Activated naive CD8-positive, alpha-beta T cell treated with anti-CD3 and anti-CD28 coated beads for 36 hours (primary cell): ENCODE measurements at places on chromosomes 6 and 20. TPM values are rescaled to one million over a fixed set of nuclear protein-coding genes. Genes with fewer than 3 reads are reported as not detected.

DNA sequence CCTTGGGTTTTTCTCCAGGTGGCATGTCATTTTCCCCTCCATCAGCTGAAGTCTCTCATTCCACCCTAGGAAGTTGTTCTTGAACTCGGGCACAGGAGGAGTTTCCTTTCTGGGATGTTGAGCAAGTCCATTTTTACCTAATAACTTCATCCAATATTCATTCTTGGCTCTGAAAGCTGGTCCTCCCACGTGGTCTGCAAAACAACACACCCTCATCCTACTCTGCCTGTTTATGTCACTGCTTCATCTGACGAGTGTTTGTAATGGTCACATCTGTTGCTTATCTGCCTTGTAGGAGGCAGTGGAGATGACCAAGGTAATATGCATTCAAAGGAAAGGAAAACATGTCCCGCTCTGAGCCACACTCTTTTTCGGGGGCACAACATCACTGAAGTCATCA, 41.7 kb upstream of the AIG1 start:
- H3K27me3 ChIP-seq, result no peaks in the 10 kb centered on the region
- H3K4me1 ChIP-seq, result peaks cover 8% of the 10 kb centered on the region
- peaks cover 8% of the 10 kb centered on the region for H3K36me3 ChIP-seq
- H3K4me3 ChIP-seq, result no peak overlapping the region
- DNase-seq, result no peak

- H3K4me1 ChIP-seq, result peaks cover 16% of the 10 kb centered on the region
- DNase-seq, result no peak
- no peak overlapping the region for H3K4me3 ChIP-seq
- peaks cover 6% of the 10 kb centered on the region for H3K36me3 ChIP-seq
- no peaks in the 10 kb centered on the region for H3K27me3 ChIP-seq
Measured at GRCh38 chr20:37726971-37727956, 33.4 kb downstream of the CTNNBL1 start.

GRCh38 chr20:10857352-10858070, 183.7 kb upstream of the JAG1 start:
- H3K4me1 ChIP-seq, result no peaks in the 10 kb centered on the region
- peaks cover 9% of the 10 kb centered on the region for H3K27me3 ChIP-seq
- no peak overlapping the region for H3K27ac ChIP-seq
- H3K4me3 ChIP-seq, result no peak overlapping the region
- no peak for DNase-seq

DNA sequence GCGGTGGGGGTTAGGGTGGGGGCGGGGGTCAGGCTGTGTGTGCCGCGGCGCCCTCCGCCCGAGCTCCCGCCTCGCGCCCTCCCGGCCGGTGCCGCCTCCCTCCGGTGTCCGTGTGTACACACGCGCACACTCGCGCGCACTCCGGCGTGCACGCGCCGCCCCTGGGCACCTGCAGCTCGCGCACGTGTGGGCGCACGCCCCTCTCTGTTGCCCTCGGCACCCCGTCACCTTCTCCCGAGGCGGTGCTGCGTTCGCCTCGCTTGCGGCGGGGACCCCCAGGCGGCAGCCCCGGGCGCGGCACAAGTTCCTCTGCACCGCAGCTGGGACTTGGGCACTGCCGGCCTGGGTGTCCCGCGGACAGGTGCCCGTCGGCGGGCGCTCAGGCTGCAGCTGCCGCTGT, 525 bp downstream of the MACROD2 start:
- H3K4me3 ChIP-seq, result no peak overlapping the region
- peak; percentile 7 for DNase-seq
- H3K36me3 ChIP-seq, result no peaks in the 10 kb centered on the region
- H3K27me3 ChIP-seq, result peaks cover 49% of the 10 kb centered on the region
- H3K4me1 ChIP-seq, result peaks cover 2% of the 10 kb centered on the region

- H3K36me3 ChIP-seq, result peaks cover 23% of the 10 kb centered on the region
- H3K27me3 ChIP-seq, result peaks cover 10% of the 10 kb centered on the region
- H3K4me3 ChIP-seq, result peak within 1 kb of the TSS; percentile 92
- peaks cover 50% of the 10 kb centered on the region for H3K4me1 ChIP-seq
- peak within 1 kb of the TSS; percentile 85 for H3K27ac ChIP-seq
- peak; percentile 86 for DNase-seq
Measured at GRCh38 chr6:44223319-44224028, at the start of gene SLC29A1. Gene SLC29A1 (plus strand): TSS chr6:44223595. CDS start chr6:44227314, 3,719 bp downstream.

- no peaks in the 10 kb centered on the region for H3K36me3 ChIP-seq
- H3K4me3 ChIP-seq, result no peak overlapping the region
- H3K4me1 ChIP-seq, result no peaks in the 10 kb centered on the region
- H3K27ac ChIP-seq, result no peak overlapping the region
Measured at GRCh38 chr6:89566930-89567629, 71.5 kb downstream of the LYRM2 start.

GRCh38 chr6:134458857-134459657, 141.1 kb upstream of the SGK1 start:
- H3K4me3 ChIP-seq, result no peak overlapping the region
- no peaks in the 10 kb centered on the region for H3K36me3 ChIP-seq
- no peak for DNase-seq
- no peaks in the 10 kb centered on the region for H3K27me3 ChIP-seq
- H3K4me1 ChIP-seq, result peaks cover 3% of the 10 kb centered on the region

DNA sequence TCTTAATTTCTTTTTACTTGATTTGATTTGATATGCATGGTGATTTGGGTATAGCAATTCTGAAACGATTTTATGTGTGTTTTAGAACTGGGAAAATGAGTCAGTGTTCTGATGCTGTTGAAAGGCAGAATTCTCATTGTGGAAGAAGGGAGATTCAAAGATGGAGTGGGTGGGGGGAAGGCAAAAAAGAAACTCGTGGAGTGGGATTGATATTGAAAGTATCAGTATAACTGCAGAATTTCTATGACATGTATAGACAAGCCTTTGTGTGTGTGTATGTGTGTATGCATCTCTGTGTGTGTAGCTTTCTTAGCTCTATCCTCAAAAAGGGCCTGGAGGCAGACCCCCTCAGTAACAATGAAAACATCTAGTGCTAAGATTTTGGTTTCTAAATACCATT, 184.3 kb upstream of the OLIG3 start:
- DNase-seq, result no peak
- peaks cover 26% of the 10 kb centered on the region for H3K27me3 ChIP-seq
- peak overlapping the region; percentile 23 for H3K27ac ChIP-seq

DNA sequence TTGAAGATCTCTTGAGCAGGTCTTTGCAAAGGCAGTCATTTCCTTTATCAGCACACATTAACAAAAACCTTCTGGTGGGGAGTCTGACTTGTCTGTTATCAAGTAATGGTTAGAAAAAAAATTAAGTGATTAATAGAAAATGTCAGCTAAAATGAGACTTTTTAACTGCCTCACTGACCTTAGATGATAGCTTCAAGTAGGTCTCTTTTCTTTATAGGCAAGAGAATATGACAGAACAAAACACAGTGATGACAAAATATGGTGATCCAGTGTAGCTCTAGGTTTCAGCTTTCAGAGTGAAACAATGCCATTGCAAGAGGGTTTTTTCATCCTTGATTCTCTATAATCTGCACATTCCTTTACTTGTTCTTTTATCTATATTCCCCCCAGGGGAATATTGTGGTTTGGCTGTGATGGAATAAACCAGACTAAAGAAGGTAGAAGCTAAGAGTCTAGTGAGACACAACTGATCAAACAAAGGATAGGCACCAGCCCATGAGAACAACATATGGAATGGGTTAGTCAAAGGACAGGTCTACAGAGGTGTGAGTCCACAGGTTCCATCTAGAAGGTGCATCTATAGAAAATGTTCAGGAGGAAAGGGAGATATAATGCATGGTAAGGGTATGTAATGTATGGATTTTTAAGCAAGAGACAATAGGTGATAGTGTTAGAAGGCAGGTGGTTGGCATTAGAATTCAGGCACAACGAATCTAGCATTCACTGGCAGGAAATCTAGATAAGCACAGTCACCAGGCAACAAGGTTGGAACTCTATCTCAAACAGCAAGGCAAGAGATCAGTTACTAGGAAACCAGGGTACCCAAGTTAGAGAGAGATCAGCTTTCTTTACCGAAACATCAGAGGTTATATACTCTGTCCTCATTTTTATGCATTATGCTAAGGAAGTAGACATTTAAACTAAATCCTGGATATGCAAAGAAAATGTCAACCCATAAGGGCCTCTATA, 228.9 kb upstream of the SMLR1 start:
- no peak overlapping the region for H3K4me3 ChIP-seq
- H3K27me3 ChIP-seq, result no peaks in the 10 kb centered on the region
- H3K36me3 ChIP-seq, result peaks cover 2% of the 10 kb centered on the region
- no peak for DNase-seq
- peaks cover 14% of the 10 kb centered on the region for H3K4me1 ChIP-seq

DNA sequence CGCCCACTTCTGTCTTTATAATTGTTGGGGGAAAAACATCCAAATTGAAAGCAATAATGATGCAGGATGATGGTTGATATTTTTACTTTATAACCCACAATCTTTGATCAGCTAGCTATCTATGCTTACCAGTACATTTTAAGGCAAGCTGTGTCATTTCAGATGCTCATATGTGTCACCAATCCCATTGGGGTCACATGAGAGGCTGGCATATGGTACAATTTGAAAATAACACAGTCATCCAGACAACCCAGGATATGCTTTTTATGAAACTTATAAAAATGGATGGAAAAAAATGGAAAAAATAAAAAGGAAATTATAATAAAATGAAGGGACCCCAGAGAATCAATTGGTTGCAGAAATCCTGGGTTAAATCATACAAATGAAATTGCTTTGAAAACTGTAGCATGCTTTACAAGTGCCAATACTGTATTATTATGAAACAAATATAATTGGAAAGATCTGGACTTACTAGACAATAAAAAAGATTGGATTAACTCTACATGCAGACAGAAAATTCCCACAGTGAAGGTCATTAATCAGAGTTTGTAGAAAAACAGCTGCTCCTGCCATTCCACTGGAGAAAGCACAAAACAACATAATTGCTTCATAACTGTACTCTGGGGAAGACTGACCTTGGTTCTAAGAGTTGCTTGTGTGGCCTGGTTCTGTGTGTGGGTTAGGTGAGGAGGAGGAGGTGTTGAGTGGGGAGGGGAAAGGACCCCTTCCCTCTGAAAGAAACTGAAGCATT, 13.3 kb upstream of the PRIM2 start:
- no peak overlapping the region for H3K27ac ChIP-seq
- no peak overlapping the region for H3K4me3 ChIP-seq
- H3K4me1 ChIP-seq, result no peaks in the 10 kb centered on the region
- no peaks in the 10 kb centered on the region for H3K36me3 ChIP-seq

GRCh38 chr6:134678436-134678889, 271.4 kb downstream of the ALDH8A1 start:
- DNase-seq, result no peak
- H3K4me3 ChIP-seq, result no peak overlapping the region
- no peaks in the 10 kb centered on the region for H3K4me1 ChIP-seq
- H3K27me3 ChIP-seq, result no peaks in the 10 kb centered on the region
- H3K27ac ChIP-seq, result no peak overlapping the region

DNA sequence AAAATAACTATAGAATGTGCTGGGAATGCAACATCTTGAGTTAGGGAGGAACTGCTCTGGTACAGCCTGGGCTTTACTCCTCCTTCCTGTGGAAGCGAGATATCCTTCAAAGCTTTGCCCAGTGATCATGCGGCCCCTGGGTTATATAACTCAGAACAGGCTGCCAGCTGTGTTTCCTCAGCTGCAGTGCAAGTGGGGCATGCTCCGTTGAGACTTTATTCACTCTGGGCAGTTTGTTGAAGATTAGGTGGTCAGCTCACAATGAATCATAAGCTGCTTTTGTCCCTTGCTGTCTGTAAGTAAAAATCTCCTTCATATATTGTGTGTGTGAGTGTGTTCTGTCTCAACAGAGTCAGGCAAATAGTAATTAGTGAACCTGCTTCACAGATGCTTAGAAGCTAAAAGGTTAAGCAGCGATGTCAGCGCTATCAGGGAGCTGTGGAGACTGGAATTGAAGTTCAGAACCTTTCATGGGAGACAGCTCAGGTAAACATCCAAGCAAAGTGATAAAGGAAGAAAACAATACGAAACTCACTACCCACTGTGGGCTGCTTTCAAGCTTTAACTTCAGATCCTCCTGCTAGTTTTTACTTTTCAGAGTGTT, 688.4 kb downstream of the HTR1B start:
- H3K36me3 ChIP-seq, result no peaks in the 10 kb centered on the region
- DNase-seq, result no peak
- H3K27me3 ChIP-seq, result no peaks in the 10 kb centered on the region
- no peak overlapping the region for H3K4me3 ChIP-seq
- H3K27ac ChIP-seq, result no peak overlapping the region
- H3K4me1 ChIP-seq, result no peaks in the 10 kb centered on the region

- H3K36me3 ChIP-seq, result no peaks in the 10 kb centered on the region
- H3K27me3 ChIP-seq, result peaks cover 22% of the 10 kb centered on the region
- H3K4me1 ChIP-seq, result peaks cover 6% of the 10 kb centered on the region
- no peak overlapping the region for H3K4me3 ChIP-seq
Measured at GRCh38 chr20:64105846-64106434, 1.4 kb downstream of the NPBWR2 start.

DNA sequence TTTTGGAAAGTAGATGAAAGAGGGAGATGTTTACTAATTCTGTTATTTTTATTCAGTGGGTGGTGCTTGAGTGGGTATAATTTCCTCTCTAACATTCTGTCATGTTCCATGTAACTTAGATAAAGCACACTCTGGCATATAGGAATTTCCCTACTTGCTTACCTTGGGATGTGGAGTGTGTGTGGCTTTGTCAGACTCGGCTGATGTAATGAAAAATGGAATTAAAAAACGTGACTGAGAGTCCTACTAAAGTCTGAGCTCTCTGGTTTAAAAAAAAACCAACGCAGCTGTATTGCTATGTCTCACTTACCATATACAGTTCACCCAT, 98.3 kb downstream of the JARID2 start:
- H3K4me1 ChIP-seq, result peaks cover 77% of the 10 kb centered on the region
- peaks cover 34% of the 10 kb centered on the region for H3K36me3 ChIP-seq
- H3K4me3 ChIP-seq, result no peak overlapping the region
- peak overlapping the region; percentile 69 for H3K27ac ChIP-seq

DNA sequence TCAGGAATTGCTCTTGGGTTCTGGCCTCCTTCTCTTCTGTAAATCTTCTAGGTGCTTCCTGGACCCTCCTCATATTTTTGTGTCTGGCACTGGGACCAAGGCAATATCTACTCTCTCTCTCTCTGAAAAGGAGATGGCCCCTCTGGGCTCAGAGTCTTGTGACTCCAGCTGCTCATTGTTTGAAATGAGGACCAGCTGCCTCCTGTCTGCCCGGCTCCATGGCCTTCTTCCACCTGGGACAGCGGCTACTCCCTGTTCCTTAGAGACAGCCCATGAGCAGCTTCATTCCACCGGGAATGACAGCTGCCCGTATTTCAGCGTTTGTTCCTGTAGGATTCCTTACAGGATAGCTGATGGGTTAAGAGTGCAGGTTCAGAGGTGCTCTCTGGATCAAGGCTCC, 2.9 kb downstream of the TGM3 start:
- H3K4me3 ChIP-seq, result no peak overlapping the region
- peaks cover 8% of the 10 kb centered on the region for H3K27me3 ChIP-seq
- H3K36me3 ChIP-seq, result no peaks in the 10 kb centered on the region
- H3K4me1 ChIP-seq, result peaks cover 7% of the 10 kb centered on the region
- no peak overlapping the region for H3K27ac ChIP-seq
- DNase-seq, result no peak

GRCh38 chr6:130364224-130364780, 1.5 kb upstream of the TMEM200A start:
- H3K27me3 ChIP-seq, result peaks cover 42% of the 10 kb centered on the region
- peaks cover 13% of the 10 kb centered on the region for H3K4me1 ChIP-seq
- DNase-seq, result no peak
- H3K4me3 ChIP-seq, result peak overlapping the region; percentile 42

The IRAK1BP1 gene
- total RNA-seq, result 3.5 TPM

The OR12D3 gene
- not detected for total RNA-seq

The OR10C1 gene
- not detected for total RNA-seq

The CTCFL gene
- total RNA-seq, result not detected

The RNF217 gene
- total RNA-seq, result 0.12 TPM

The BPIFB6 gene
- not detected for total RNA-seq

The C6orf52 gene
- total RNA-seq, result 6.3 TPM

The LINC00237 gene
- not detected for total RNA-seq

The BACH2 gene
- 73.1 TPM for total RNA-seq
